ENCODE measurements at places on chromosomes 1 and 21. TPM values are rescaled to one million over a fixed set of nuclear protein-coding genes. Genes with fewer than 3 reads are reported as not detected.

Gene ADAMTS4
- 2.2 TPM for total RNA-seq

Gene RGS1
- 151 TPM for total RNA-seq

Gene NR1I3
- not detected for total RNA-seq

Gene APCS
- not detected for total RNA-seq

Gene ZNF697
- 0.06 TPM for total RNA-seq

Gene RAB42
- total RNA-seq = not detected

Gene DYNLT4
- 1.2 TPM for total RNA-seq

Gene RGS13
- total RNA-seq = 0.19 TPM

Gene CACHD1
- total RNA-seq = not detected

Gene GREM2
- 7.5 TPM for total RNA-seq

Gene LAD1
- not detected for total RNA-seq

Gene PTPN22
- total RNA-seq = 70.1 TPM

Gene FCRL1
- not detected for total RNA-seq

Measured in activated T-helper 17 cell treated with anti-CD3 and anti-CD28 coated beads, Interleukin-2, amount 50 U/mL, for 72 hours (primary cell).